ENCODE measurements at places on chromosomes 4 and X.

DNA sequence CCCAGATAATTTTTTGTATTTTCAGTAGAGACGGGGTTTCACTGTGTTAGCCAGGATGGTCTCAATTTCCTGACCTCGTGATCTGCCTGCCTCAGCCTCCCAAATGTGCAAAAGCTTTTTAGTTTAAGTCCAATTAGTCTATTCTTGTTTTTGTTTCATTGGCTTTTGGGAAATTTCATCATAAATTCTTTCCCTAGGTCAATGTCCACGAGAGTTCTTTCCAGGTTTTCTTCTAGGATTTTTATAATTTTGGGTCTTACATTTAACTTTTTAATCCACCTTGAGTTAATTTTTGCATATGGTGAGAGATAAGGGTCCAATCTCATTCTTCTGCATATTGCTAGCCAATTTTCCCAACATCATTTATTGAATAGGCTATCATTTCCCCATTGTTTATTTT lies 36.3 kb upstream of the PDLIM5 start:
- no peak for DNase-seq

GRCh38 chr4:37760840-37761239 lies 65.6 kb upstream of the PGM2 start:
- DNase-seq: no peak

GRCh38 chrX:45352611-45353010 lies 151.9 kb upstream of the DIPK2B start:
- no peak for DNase-seq

GRCh38 chrX:48786341-48786800 lies at the start of gene GATA1:
Gene GATA1, plus strand, starts transcription at chrX:48786590. Its CDS starts 4,520 bp downstream, at chrX:48791110.
- DNase-seq: no peak

- DNase-seq: peak; percentile 63
These were observed 71.1 kb upstream of the ZCCHC13 start for GRCh38 chrX:74232859-74233258.

- no peak for DNase-seq
These were observed 269.9 kb downstream of the RCHY1 start for GRCh38 chr4:75244325-75244724.

- peak; percentile 27 for DNase-seq
These were observed 56.5 kb downstream of the LIMCH1 start for GRCh38 chr4:41594432-41594831.

GRCh38 chrX:46941341-46941740 lies 29.1 kb downstream of the JADE3 start:
- DNase-seq: peak; percentile 59

DNA sequence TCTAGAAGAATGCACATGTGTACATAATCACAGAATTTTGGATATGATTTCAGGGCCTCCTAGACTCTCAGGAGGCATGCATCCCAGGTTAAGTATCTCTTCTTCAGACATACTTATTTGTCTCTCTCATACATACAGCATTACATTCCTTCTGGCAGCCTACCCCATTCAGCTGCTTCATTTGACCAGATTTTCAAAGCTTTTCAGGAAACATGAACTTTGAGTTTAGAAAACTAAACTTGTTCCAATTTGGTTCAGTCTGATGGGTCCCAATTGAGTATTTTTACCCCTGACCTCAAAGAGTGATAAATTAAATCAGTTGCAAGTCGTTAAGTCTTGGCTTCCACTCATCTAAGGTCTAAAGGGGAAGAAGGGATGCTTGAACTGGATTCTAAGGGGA lies 330.9 kb downstream of the ARHGAP24 start:
- DNase-seq: no peak

DNA sequence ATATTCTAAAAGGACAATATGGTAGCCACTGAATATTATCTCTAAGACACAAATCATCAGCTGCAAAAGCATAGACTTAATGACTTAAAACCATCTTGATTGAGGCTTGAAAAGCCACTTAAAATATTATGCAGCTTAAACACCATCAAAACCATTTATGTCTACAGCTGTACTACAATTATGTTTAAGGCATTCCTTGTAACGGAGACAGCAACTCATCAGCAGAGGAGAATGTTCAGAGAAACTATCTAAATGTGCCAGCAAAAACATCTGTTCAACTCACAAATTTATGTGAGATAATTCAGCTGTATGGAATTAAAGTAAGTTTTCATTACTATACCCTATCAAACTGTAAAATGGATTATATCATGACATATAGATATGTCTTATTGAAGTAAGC lies 147.9 kb upstream of the CTSO start:
- no peak for DNase-seq

- DNase-seq: no peak
These were observed 55.9 kb downstream of the CRMP1 start for GRCh38 chr4:5836943-5837342.
